Activated naive CD4-positive, alpha-beta T cell (primary cell): ENCODE measurements at places on chromosomes 2 and 18.

GRCh38 chr2:239711911-239712570 lies 311.2 kb upstream of the HDAC4 start:
- DNase-seq: no peak

DNA sequence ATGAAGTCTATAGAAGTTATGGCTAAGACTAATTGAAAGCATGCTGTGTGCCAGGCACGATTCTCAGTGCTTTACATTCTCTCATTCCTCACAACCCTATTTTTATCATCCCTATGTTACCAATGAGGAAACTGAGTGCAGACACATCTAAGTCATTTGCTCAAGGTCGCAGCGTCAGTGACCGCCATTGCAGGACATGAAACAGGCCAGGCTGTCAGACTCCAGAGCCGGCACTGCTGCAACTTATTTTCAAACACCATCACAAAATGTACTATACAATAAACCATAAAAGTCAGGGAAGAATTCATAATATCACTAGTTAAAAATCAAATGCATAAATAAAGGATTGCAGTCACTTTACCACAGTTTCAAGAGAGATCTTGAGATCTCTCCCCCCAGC lies 5.6 kb downstream of the STK39 start:
- DNase-seq: no peak

- DNase-seq: no peak
These were observed 62.0 kb downstream of the POLE4 start for GRCh38 chr2:75020476-75020875.

- no peak for DNase-seq
These were observed 1898.4 kb upstream of the CELF4 start for GRCh38 chr18:39464006-39464405.

DNA sequence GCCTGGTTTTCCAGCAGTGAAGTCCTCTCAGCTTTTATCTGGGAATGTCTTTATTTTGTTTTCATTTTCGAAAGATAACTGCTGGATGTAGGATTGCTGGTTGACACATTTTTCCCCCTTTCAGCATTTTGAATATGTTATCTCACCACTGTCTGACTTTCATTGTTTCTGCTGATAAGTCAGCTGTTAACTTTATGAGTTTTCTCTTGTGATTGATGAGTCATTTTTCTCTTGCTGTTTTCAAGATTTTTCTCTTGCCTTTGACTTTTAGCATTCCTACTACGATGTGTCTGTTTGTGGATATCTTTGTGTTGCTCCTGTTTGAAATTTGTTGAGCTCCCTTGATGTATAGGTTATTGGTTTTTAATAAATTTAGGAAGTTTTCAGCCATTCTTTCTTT lies 85.5 kb downstream of the AGPS start:
- no peak for DNase-seq

GRCh38 chr2:200040831-200041230 lies 85.4 kb downstream of the MAIP1 start:
- no peak for DNase-seq

DNA sequence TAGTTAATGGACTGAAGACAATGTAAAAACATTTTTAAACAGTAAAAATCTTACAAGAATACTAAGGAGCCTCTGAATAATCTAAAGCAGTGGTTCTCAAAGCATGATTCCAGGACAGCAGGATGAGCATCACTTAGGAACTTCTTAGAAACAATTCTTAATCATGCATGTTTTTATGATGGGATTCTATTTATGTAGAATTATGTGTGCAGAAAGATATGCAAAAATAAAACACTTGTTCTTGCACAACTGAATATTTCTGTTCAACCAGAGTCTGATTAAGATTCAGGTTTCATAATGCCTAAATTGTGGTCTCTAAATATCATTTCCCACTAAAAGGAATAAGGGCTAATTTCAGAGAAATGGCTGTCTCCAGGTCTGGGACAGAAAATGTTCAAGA lies 69.2 kb upstream of the MTIF2 start:
- no peak for DNase-seq

DNA sequence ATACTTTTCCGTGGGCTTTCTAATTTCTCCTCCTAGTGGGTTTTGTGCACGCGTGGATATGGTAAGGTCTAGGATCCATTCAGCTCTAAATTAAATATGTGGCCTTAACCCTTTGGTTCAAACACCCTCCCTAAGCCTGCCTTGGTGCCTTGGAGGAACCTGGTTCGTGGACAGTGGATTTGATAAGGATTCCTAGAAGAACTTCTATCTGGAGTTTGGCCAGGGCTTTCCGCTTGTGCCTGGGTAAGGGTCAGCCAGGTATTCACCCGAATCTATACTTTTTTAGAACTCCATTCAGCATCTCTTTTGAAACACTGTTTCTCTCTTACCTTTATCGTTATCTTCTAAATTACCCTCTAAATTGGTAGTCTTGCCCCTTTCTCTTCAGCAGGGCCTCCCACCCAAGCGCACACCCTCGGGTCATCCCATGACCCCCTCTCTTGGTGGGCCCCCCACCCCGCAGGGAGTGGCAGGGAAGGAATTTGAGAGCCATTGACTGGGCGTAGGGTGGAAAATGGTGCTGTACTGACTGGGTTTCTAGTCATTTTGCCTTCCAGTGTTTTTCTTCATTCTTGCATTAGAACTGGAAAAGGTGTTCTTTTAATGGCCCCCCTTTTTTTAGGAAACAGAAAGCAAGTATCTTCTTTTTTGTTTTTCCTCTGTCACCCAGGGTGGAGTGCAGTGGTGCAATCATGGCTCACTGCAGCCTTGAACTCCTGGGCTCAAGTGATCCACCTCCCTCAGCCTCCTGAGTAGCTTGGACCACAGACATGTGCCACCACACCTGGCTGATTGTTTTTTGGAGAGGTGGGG lies 1.8 kb downstream of the SOCS6 start:
- DNase-seq: no peak

DNA sequence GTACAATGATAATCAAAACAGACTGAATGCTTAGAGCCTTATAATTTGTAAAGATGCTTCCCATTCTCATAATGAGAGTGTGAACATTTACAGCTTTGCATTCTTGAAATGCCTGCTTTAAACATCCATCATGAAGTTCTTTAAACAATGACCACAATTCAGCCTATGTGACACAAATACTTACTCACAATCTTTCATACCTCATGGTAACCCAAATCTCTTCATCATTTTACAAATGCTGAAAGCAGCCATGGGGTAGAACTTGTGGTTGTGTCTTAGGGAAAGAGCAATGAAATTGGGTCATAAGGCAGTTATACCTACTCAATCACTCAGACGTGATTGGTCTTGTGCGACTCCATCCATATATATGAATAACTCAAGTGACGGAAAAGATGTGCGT lies 140.7 kb downstream of the RND3 start:
- DNase-seq: no peak

DNA sequence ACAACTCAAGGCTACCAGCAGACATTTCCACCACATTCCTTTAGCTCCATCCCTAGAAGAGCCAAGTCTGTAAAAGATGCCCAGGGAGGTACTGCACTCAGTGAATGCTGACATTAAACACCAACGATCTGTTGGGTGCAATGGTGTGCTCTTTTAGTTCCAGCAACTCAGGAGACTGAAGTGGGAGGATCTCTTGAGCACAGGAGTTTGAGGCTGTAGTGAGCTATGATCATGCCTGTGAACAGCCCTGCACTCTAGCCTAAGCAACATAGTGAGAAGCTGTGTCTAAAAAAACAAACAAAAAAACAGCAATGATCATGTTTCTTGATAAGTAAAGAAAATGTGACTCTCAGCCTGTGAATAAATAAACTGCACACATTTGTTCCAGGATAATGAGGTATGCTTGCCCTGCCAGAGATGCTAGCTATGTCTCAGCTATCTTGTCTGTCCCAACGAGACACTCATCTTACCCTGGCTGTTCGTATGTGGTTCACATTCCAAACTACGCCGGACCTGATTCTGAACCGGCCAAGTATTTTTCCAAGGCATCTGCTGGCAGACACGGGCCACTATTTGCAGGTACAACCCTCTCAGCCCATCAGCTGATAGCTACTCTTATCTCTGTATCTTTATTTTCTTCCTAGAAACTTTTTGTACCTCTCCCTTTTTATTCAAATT lies 21.8 kb downstream of the TMEM182 start:
- no peak for DNase-seq

GRCh38 chr2:64652231-64653108 lies 1.2 kb downstream of the SERTAD2 start:
- no peak for DNase-seq

DNA sequence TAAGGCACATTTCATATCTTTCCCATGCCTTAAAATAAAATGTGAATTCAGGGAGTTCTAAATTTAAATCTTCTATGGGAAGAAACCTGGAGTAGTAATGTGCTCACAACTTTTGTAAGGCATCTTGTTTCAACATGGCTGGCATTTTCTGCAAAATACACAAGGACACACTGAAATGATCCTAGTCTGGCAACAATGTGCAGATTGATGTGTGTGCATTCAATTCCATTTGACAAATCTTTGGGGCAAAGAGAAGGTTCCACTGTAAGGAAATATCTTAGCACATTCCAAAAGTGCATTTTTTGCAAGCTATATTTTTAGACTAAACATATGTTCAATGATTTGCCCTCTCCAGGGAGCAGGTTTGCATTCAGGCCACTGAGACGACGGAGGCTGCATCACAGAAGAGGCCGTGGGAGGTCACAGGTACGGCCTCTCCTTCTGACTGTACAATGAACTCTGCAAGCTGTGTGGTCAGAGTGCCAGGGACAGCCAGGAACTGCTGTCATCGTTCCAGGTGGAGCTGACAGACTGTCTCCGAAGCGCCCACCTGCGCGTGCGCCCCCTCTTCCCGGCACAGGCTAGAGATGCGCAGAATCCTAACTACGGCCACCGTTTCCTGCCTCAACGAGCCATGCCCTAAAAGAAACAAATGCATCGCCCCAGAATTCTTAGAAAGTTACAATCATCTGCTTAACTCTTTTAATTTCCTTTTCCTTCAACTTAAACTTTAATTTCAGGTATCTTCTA lies 149.2 kb upstream of the POU3F3 start:
- DNase-seq: no peak

GRCh38 chr2:219709331-219709761 lies 81.9 kb downstream of the SLC4A3 start:
- DNase-seq: no peak

- no peak for DNase-seq
These were observed 39.5 kb downstream of the TMEM163 start for GRCh38 chr2:134679294-134679693.
